Stimulated activated CD8-positive, alpha-beta memory T cell treated with anti-CD3 and anti-CD28 coated beads, Interleukin-2, amount 100 ng/mL, for 48 hours (primary cell): ENCODE measurements at places on chromosomes 11 and 22.

DNA sequence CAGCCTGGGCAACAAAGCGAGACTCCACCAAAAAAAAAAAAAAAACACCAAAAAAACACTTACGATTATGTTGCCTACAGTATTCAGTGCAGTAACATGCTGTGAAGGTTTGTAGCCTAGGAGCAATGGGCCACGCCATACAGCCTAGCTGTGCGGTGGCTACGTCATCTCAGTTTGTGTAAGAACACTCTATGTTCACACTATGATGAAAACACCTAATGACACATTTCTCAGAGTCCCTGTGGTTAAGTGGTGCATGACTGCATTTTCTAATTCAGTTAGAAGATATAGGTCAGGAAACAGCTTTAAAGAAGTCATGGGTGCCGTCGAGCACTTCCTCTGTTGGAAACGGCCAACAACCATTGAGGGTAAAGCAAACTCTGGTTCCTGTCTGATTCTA, 75.7 kb upstream of the ANO1 start:
- no peak for DNase-seq

DNA sequence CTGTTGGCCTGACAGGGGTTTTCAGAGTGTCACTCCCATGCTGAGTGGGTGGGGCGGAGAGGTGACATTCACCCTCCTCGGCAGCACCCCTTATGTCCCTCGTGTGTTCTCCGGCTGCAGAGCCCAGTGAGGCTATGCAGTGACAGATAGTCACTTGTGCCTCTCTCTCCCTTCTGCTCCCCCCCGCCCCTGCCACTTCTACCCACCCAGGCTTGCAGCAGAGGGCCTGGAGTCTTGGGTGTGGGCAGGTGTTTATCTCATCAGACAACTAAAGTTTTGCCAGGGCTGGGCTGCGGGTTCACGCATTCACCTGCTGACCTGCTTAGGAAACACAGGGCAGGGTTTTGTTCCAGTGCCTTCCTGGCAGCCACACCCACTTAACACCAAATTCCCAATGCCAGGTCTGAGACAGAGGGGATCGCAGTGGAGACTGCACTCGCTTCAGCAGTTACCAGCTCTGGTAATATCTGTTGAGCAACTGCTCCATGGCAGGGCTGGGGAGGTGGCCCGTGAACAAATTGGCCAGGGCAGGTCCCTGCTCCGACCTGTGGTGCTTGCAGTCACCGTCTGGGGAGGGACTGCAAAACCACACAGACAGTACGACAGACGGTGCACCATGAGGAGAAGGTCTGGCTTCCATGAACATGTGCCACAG, 50.5 kb upstream of the ADA2 start:
- no peak for DNase-seq

DNA sequence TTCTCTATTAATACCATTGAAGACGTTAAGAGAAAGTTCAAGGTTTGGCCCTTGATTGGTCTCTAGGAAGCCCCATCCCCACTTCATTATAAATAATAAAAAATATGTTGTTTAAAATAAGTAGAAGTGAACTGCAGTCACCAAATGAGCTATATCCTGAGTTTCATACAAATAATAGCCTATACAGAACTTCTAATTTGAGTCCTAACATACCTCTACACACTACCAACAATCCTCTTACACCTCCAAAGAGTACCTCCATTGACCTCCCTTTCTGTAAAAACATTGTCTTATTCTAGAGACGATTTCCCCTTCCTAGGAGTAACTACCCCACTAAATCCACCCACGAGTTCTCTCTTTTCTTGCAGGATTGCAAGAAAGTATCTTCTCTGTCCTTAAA, 7.2 kb upstream of the HBD start:
- no peak for DNase-seq

GRCh38 chr11:17014321-17014832, at the start of gene PLEKHA7:
TSS of gene PLEKHA7 (minus strand) at chr11:17014414. CDS start at chr11:17014401, 13 bp downstream.
- no peak for DNase-seq

- no peak for DNase-seq
Measured at GRCh38 chr22:23833911-23834317, 4.9 kb downstream of the DERL3 start.

- no peak for DNase-seq
Measured at GRCh38 chr11:122004446-122004845, 111.6 kb downstream of the BLID start.

DNA sequence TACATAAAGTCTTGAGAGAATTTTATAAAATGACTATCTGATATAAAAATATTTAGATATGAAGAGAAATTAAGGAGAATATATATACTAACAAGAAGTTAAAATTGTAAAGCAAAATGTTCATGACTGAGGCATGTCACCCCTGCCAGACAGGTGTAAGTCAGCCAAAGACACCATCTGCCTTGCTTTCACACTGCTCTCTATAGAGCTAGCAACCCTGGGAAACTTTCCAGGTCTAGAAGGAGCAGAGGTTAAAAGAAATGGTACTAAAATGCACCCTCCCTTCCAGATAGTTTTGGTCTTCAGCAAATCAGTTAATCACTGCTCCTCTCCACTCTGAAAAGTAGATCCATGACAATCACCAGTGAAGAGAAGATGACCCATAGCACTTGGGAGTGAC, 16.5 kb downstream of the PPP2R1B start:
- DNase-seq = no peak

- DNase-seq = no peak
Measured at GRCh38 chr11:128716661-128717210, 22.9 kb downstream of the FLI1 start.

DNA sequence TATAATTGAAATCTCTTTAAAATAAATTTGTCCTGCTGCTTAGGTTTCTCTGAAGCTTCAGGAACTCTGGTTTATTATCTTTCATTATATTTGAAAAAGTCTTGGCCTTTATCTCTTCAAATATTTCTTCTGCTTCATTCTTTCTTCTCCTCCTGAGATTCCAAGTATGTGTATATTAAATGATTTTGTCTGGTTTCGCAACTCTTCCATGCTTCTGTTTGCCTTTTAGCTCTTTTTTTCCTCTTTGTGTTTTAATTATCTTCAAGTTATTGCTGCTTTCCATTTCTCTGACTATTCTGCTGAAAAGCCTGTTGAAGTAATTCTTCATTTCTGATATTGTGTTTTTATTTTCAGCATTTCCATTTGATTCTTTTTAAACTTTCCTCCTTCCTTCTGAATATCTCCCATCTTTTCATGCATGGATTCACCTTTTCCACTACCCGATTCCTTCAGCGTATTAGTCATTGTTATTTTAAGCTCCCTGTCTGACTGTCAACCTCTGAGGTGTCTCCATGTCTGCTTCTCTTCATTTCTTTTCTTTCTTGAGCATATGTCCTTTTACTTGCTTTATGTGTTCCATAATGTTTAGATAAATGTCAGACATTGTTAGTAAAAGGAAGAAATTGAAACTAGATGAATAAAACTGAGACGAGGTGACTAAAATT, 46.6 kb upstream of the CTSC start:
- DNase-seq = no peak

GRCh38 chr22:44408829-44409192, 89.2 kb downstream of the RTL6 start:
- no peak for DNase-seq

DNA sequence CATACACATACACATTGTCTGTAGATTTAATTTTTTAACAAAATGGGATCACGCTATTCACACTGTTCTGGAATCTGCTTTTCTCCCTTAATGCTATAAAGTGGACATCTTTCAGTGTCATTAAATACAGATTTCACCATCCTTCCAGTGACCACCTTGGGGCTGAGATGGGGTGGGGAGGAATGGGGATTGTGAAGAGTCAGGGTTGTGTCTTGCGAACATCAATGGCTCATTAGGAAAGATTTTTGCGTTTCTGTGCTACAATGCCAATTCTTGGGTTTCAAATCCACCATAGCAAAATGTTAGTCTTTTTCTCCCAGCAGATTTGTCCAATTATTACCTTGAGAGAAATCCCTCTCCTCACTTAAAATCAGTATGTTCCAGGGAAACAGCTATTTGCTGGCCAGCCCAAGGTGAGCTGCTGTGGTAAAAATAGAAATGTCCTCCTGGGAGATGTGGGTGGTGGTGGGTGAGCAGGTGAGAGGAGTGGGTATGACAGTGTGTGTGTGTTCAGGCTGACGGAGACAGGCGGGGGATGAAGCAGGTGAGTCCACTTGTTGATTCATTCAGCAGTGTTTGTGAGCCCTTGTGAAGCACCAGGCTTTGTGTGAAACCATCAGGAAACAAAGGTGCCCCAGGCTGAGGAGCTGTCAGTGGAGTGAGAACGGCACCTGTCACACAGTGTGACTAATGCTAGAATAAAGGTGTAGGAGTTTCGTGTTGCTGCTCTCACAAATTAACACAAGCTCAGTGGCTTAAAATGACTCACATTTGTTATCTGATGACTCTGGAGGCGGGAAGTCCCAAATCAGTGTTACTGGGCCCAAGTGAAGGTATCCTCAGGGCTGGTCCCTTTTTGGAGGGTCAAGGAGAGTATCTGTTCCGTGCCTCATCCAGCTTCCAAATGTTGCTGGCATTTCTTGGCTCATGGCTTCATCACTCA, 1.7 kb upstream of the CBX6 start:
- no peak for DNase-seq

DNA sequence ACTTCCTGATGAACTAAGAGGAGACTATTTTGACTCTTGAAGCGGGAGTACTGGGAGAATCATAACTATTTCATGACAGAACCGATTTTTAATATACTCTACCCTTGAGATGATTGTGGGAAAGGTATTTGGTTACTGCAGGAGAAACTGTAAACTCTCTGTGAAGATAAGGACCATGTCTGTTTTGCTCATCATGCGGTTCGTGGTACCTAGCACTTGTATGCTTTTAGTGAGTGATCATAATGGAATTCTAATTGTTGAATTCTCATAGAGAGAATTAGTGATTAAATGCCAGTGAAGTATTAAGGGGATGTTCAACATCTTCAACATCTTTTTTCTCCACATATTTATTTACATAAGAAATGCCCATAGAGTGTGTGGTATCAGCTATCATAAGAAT, 11.4 kb downstream of the AASDHPPT start:
- no peak for DNase-seq

DNA sequence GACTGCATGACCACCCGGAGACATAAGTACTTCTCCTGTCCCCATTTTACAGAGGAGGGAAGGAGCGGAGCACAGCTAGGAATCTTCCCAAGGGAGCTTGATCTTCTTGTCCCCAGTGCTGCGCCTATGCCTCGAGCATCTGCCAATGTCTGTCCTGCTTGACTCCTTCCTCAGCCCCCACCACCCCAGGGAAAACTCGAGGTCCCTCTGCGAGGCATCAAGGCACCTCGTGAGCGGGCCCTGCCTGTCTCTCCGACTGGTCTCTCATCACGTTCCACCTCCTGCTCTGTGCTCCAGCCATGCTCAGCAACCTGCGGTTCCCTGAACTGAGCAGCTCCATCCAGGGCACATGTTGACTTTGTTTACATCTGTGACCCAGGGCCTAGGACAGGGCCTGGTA, 2.5 kb downstream of the NCF4 start:
- DNase-seq = no peak

DNA sequence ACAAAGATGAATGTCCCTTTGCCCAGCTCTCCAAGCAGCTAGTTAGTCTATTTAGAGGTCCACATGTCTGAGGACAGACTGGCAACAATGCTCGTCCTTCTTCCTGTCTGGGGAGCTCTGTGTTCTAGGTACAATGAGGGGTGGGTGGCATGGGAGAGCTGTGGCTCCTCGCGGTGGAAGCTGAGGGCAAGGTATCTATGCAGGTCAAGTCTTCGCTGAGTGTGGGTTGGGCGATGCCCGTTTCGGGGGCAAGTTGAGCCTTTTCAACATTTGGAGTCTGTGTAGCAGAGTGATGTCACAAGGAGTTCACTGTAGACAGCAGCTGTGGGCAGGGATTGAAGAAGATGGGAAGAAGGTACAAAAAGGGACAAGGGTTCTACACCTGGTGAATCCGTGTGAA, 163.2 kb downstream of the FEZ1 start:
- DNase-seq = no peak

GRCh38 chr11:95325777-95326258, 94.8 kb upstream of the SESN3 start:
- DNase-seq = no peak

DNA sequence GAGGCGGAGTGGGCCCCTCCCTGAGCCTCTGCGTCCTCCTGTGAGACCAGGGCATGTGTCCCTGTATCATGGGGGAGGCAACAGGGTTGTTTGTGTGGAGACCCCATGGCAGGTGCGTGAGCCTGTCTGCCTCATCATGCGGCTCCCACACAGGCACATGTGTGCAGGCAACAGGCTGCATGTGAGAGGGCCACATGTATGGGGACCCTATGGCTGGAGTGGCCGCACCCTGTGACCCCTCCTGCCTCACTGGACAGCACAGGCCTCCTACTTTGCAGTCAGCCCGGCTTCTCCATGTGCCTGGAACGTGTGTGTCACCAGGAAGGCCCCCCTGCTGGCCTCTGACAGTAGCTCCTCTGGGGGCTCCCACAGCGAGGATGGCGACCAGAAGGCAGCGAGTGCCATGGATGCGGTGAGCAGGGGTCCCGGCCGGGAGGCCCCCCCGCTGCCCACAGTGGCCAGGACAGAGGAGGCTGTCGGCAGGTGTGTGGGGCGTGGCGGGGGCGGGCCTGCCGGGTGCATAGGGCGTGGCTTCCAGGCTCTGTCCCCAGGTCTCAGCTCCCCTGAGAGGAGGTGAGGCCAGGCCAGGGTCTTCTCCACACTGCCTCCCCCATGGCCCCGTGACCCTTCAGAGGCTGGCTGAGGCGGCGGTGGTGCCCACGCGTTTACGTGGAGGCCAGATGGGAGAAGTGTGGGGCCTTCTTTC, 34.1 kb downstream of the SBF1 start:
- DNase-seq = no peak

DNA sequence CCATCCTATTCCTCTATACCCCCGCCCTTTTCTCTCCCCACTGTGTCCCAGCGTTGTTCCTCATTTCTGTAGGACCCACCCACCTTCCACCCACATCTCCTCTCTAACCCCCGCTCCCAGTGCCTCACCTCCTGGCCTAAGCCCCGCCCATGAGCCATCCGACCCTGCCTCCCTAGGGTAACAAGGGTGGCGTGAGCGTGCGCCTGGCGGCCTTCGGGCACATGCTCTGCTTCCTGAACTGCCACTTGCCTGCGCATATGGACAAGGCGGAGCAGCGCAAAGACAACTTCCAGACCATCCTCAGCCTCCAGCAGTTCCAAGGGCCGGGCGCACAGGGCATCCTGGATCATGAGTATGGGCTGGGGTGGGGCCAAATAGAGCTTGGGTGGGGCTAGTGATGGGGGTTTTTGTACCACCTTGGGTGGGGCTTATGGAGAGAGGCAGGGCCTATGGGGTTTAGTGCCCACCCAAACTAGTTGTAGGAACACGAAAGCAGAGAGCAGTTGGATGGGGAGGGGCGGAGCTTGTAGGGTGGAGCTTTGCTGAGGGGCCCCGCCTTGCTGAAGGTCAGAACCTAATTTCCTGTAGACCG, 4.5 kb downstream of the INPP5J start:
- no peak for DNase-seq

DNA sequence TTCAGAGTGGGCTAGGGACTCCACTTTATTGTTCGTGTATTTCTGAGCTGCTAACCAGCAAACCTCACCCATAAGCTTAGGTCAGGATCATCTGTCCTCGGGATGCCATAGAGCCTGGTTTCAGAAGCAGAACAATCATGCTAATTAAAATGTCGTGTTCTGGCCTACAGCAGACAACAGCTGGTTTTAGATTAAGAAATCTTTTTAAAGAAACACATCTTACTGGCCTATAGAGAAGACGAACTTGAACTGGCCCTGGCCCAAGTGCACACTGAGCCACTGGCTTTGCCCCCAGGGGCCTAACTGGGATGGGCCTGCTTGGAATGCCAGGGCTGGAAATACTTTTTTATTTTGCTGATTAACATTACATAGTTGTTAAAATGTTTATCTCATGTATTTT, 63.2 kb downstream of the ALX4 start:
- no peak for DNase-seq

GRCh38 chr22:26555478-26555877, 34.5 kb downstream of the TPST2 start:
- DNase-seq = no peak

GRCh38 chr11:8908099-8908498, 2.9 kb upstream of the AKIP1 start:
- DNase-seq = no peak
